B cell (primary cell): ENCODE measurements at places on chromosomes 12 and 14. TPM values are rescaled to one million over a fixed set of nuclear protein-coding genes. Genes with fewer than 3 reads are reported as not detected.

Gene MYO1H
- total RNA-seq = not detected in 2 replicates

Gene TIMELESS
- total RNA-seq = 44.4 and 46.6 TPM in 2 replicates

Gene ARL1
- total RNA-seq = 40.7 and 51.2 TPM in 2 replicates

Gene DBX2
- not detected in 2 replicates for total RNA-seq

Gene XRCC3
- total RNA-seq = 18.0 and 18.6 TPM in 2 replicates

GRCh38 chr14:65827520-65827919 is 415.0 kb downstream of the FUT8 start:
- DNase-seq = no peak
